Fibroblast of pulmonary artery (primary cell): ENCODE measurements at places on chromosomes 16 and 17.
A peak's percentile ranks its signal among the peaks of the same experiment; 100 is the strongest.

GRCh38 chr17:38322156-38322779, 21.5 kb downstream of the GPR179 start:
- peak; percentile 64 for DNase-seq

GRCh38 chr17:43768382-43768781, 9.8 kb upstream of the SOST start:
- DNase-seq = no peak

DNA sequence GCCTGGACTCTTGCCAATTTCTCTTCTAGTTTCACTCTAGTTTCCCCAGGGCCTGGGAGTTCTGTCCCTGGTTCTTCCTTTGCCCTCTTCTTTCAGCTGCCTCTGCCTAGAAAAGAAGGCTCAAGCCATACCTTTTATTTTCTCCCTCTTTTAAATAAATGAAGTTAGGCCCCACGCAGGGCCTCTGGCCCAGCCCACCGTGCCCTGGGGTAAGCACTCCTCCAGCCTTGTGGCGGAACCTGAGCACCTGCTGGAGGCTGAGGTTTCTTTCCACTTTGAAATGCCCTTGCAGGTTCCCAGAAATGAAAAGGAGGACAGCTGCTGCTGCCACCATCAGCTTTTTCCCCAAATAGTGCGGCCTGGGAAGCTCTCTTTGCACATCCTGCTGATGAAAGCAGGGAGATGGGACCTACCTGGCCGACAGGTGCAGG, 139.4 kb downstream of the CCDC182 start:
- peak; percentile 63 for DNase-seq

GRCh38 chr16:27670071-27670810, 120.3 kb downstream of the KATNIP start:
- DNase-seq = no peak

- no peak for DNase-seq
Measured at GRCh38 chr16:55508271-55508921, 476 bp upstream of the LPCAT2 start.

- no peak for DNase-seq
Measured at GRCh38 chr17:81723651-81724209, 11.6 kb downstream of the SLC25A10 start.

- no peak for DNase-seq
Measured at GRCh38 chr16:75306099-75306762, 54.8 kb upstream of the BCAR1 start.

- no peak for DNase-seq
Measured at GRCh38 chr17:77649717-77650211, 308.7 kb upstream of the TNRC6C start.
